H4 (cell line): ENCODE measurements at places on chromosomes 5 and 9. TPM values are rescaled to one million over a fixed set of nuclear protein-coding genes. Genes with fewer than 3 reads are reported as not detected.
A peak's percentile ranks its signal among the peaks of the same experiment; 100 is the strongest.

GRCh38 chr9:14165376-14166035 lies 148.4 kb downstream of the NFIB start:
- no peak for DNase-seq

DNA sequence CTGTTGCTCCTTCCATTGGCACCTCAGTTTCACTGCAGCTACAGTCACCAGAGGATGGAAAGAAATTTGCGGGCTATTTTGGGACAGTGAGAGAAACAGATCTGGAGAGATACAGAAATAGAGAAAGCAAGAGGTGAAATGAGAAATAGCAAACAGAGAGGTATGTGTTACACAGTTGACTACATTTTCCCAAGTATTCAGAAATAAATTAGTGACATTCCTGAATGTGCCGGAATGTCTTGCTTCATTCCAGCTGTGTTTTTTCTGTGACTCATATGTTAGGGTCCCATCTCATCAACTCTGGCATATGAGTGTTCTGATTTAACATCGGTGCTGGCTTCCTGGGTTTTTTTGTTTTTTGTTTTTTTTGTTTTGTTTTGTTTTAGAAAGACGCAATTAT lies 63.8 kb upstream of the ZNF462 start:
- DNase-seq: peak; percentile 54

DNA sequence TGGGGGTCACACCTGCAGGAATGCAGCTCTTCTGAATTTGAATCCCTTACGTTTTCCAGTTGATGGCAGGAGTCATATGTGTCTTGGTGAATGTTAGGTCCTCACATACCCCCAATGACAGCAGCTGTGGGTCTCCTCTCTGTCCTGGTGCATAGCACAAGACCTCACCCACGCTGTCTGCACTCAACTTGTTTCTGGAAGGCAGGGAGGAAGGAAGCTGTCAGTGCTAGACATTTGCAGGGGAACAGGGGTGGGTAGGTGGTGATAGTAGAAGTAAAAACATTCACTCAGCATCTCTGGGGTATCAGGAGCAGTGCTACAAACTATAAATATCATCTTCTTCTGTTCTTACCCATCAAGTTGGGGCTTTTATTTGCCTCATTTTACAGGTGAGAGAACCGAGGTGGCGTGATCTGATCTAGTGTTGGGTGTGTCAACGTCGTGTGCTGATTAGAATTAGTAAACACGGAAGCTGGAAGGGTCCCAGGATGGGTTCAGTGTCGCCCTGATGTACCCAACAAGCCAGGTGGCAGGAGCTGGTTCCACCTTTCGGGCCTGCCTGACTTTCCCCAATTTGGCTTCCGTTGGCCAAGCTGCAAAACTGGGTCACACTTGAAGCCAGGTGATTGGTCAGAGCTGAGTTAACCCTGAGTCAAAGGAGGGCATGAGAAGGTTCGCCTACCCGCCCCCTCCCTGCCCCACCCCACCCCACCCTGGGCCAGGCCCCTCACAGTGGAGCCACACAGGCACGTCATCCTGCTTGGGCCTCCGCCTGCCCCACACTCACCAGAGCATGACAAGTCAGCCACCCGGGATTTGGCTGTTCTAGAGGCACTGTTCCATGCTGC lies 15.8 kb downstream of the ERGIC1 start:
- DNase-seq: no peak

ZNF883 gene
- 3.2 and 3.6 TPM in 2 replicates for total RNA-seq

MOB3B gene
- 0.10 and 0.39 TPM in 2 replicates for total RNA-seq

GOLGA2 gene
- total RNA-seq: 40.3 and 56.0 TPM in 2 replicates
